EL (cell line): ENCODE measurements at places on chromosomes 7 and 10.

GRCh38 chr7:25253714-25254113 is 25.4 kb upstream of the NPVF start:
- no peak for DNase-seq

DNA sequence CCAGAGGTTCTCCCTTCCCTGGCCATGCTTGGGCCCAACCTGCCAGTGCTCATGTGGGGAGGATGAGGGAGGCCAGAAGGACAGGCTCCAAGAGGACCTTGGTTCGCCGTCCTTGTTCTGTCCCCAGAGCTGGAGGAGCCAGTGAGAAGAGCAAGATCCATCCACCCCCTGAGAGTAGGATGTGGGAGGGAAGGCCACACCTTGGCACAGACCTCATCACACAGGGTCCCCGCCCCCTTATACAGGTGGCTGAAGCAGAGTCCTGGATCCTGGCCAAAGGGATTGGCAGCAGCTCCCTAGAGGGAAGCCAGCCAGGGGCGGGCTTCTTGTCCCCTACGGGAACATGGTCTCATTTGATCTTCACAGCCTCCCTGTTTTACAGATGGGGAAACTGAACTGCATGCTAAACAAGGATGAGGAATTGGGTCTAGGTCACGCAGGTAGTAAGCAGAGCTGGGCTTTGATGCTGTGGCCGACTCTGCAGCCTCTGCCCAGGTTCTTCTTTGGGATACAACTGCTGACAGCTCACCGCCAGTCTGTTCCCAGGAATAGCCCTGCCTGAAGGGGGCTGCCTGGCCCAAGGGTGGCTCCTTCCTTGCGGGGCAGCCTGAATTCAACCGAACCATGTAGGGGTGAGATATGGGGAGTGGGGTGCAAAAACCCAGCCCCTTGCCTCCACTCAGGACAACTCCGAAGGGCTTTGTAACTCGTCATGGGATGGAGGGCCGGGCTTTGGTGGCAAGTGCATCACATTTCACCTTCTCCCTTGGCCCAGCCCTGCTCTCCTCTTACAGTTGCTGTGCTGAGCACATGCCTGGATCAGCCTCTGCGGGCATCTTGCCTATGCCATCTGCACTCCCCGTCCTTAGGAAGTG is 62.2 kb upstream of the KDM7A start:
- no peak for DNase-seq

DNA sequence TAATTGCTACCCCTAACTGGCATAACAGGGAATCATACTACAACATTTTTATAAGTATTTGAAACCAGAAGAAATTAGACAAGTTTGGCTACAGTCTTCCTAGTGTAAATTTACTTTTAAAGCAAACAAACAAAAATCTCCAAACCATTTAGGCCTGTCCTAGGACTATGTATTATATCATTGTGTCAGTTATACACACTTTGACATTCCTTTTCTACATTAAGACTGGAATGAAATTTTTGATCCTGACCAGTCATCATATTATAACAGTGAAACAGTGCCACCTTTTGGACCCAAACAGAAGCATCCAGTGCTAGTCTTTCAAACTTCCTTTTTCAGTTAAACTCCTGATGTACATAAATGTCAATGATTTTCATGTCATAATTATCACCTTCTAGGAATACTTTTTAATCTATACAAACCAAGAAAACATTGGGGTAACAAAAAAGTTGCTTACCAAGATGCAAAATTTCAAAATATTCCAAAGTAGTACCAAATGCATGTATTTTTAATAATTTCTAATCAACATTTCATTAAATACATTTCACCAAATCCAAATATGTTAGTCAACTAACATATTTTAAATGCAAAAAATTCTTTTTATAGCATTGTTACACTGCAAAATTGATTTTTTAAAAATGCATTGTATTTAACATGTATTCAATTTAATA is 75.7 kb downstream of the IMMP2L start:
- peak; percentile 58 for DNase-seq

GRCh38 chr7:150400008-150400787 is 21.1 kb downstream of the ZNF775 start:
- peak; percentile 56 for DNase-seq

DNA sequence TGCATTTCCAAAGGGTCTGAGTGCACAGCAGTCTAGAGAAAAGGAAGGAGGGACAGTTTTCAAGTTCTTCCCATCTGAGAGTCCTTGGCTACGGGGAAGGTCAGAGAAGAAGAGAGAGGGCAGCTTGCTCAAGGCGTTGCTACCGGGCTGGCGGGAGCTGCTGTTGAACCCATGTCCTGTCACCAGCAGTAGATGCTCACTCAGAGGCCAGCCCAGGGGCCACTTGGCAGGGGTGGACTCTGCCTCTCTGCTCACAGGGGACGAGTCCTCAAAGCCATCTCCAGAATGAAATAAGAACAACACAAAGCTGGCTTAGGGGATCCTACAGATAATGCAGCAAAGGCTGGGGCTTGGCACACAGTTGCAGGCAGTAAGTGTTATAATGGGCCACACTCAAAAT is 231.5 kb downstream of the TNS3 start:
- DNase-seq = no peak

- peak; percentile 94 for DNase-seq
Observed at GRCh38 chr10:67606572-67606971, 89.4 kb downstream of the CTNNA3 start.

DNA sequence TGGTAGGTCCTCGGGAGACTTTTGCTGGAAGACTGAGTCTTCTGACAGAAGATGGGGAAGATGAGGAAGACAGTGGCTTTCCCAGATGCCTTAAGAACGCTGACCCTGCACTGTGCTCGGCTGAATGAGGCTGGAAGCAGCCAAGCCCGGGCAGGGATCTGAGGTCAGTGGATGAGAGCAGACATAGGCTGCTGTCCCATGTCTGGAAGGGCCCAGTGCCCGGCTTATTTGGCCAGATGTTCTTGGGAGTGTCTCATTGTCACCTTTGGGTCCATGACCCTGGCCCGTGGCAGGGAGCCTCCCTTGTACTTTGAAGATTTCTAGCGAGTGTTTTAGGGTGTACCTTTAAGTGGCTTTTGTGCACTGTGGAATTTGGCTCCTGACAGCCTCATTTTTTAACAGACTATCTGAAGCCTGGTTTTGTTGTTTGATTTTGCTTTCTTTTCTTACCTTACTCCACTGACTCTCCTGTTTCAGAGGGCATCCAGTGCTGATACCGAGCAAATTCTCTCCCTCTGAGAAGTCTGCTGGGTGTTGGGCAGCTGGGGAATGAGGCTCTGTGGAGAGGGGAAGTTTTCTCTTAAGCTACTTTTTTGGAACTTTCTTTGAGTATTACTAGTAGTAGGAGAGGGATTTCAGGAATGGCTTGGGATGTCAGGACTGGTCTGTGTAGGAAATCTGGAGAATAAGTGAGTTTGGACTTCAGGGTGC is 61.4 kb downstream of the CREB5 start:
- DNase-seq = no peak

DNA sequence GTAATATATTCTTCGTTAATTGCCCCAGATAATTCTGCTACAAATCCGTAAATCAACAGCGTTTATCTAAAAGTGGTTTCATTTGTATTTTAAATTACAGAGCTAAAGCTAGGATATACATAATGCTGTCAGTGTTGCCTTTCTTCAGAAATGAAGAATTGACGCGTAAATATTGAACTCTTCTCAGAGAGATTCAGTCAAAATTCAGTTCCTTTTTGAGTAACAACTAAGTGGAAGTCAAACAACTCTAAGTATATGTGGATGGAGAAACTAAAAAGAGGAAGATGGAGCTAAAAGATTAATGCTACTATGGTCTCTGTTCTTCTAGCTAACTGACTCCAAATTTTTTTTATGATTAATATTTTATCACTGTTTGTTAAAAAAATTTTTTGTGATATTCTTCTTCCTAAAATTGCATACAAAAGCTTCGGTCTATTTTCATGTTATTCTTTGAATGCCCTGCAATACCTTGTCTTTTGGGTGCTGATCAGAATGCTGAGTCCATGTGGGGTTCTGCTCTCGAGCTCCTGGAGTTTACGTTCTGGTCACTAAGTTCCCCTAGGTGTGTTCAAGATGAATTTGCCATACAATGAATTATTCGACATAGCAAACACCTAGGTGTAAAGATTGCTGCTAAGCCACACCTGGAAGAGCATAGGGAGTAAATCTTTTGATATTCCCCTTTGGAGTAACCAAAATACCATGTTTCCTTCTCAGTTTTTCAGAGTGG is 20.7 kb downstream of the MDFIC start:
- DNase-seq = no peak

DNA sequence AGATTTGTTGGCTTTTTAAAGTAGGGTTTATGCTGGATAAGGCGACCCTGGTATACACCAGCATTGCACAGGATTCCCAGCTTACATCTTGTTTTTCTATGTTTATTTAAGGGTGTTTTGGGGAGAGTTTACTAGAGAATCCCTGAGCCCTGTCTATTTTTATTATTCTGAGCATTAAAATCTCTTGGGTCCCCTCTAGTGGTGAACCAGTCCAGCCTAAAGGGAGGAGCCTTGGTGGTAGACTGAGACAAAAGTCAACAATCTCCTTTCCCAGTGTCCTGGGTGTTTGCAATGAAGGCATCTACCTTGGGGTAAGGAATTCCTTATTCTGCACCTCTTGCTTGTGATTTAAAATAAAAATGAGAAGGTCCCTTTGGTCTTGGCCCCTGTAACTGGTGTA is 38.2 kb downstream of the ANTXRL start:
- DNase-seq = no peak

- no peak for DNase-seq
Observed at GRCh38 chr10:13685885-13686284, 99.1 kb downstream of the PRPF18 start.

DNA sequence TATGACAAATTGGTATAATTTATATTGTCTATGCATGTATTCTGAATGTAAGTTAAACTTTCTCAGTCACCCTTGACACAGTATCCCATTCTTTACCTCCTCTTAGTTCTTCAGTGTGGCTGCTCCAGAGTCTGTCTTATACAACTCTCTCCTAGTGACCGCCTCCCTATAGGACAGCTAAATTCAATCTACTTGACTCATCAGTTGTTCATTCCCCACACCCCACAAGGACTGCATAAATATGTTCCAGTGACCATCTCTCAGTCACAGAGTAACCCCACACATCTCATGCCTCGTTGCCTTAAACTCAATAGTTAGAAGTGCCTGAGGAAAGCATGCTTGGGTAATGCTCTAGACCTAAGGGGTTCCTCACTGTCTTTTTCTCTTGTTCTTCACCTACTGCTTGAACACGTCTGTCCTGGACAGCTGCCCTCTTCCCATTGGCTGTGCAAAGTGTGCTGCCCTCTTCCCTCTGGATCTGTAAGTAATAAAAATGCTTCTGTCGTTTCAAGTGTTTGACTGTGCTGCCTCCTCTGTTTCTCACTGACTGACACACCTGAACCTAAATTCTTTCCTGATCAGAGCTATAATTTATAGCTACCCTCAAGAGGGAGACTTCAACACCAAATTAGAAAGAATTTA is 494.6 kb upstream of the GRM3 start:
- DNase-seq = no peak

GRCh38 chr7:134391223-134391622 is 67.7 kb downstream of the AKR1B1 start:
- DNase-seq = no peak

DNA sequence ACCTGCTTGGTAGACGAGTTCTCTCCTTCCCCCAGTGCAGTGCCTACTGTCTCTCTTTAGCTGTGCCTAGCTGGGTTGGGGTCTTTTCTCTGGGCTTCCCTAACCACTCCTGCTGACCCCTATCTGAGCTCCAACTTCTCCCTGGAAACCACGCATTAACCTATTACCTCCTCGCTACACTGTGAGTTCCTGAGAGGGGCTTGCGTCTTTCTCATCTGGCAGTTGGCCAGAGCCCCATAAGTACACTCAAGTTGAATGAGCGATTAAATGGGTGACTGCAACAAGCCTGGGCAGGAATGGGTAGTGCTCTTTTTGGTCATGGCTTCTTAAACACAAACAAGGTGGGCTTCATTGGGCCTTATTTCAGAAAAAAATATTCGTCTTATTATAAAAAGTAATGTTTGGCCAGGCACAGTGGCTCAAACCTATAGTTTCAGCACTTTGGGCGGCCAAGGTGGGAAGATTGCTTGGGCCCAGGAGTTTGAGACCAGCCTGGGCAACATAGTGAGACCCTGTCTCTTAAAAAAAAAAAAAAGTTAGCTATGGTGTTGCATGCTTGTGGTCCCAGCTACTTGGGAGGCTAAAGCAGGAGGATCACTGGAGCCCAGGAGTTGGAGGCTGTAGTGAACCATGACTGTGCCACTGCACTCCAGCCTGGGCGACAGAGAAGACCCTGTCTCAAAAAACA is 41.4 kb downstream of the SYPL1 start:
- DNase-seq = no peak

- peak; percentile 56 for DNase-seq
Observed at GRCh38 chr10:132654708-132655661, 117.4 kb downstream of the INPP5A start.

- peak; percentile 32 for DNase-seq
Observed at GRCh38 chr7:93442478-93443224, 131.9 kb downstream of the CALCR start.

GRCh38 chr10:35707642-35708425 is 65.7 kb upstream of the FZD8 start:
- DNase-seq = no peak

DNA sequence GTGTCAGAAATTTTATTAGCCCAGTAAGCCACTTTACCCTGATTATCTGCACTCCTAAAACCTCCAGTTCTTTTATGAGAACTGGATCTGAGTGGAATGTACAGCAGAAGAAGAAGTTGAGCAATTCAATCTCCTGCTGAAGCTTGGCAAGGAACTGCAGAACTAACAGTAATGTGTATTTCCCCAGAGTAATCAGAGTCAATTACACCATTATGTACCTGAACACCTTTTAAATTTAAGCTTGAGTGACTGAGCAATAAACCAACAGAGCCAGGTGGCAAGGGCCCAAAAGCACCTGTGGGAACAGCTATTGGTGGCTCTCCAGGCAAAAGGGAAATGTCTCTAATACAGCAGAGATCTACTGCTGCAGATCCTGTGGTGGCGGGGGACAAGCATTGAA is 40.1 kb upstream of the AKR1C2 start:
- DNase-seq = no peak

DNA sequence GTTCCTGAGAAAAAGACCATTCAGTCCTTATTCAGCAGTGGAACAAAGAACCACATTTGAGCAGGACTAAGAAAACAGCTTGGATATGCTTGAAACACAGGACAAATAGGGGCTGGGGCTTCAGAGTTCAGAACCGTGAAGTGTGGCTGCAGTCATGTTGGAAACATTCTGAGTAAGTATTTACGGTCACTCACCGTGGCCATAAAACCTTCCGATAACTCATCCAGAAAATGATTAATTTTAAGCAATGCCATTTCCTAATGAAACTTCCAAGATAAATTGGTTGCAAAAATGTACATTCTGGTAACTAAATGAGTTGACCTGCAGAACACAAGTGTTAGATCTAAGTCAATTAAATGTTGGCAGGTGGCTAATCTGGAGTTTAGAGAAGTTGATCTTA is 279.2 kb downstream of the CXCL12 start:
- no peak for DNase-seq

DNA sequence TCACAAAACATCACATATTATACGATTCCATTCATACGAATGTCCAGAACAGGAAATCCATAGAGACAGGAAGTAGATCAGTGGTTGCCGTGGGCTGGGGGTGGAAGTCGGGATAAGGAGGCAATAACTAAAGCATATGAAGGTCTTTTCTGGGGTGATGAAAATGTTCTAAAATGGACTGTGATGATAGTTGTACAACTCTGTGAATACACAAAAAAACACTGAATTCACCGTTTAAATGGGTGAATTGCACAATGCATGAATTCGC is 3.2 kb upstream of the INSIG1 start:
- DNase-seq = no peak
